ENCODE measurements at places on chromosomes 13 and 19.

DNA sequence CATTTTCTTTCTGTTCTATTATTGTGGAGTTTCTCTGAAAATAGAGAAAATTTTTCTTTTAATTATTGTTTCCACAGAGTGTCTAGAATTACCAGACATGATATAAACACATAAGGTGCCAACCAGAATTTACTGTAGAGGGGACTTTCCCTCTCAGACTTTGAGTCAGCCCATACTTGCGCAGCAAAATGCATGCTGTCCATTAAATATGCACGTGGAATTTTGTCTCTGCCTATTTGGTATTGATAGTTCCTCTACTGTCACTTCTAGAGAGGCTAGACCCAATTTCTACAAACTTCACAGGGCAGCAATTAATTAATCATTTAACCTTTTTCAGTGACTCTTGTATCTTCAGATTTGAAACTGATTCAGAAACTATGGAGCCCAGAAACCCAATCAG is 8.9 kb downstream of the ZNF93 start:
- no peak for DNase-seq

GRCh38 chr13:108270442-108270841 is 924 bp downstream of the TNFSF13B start:
- no peak for DNase-seq

DNA sequence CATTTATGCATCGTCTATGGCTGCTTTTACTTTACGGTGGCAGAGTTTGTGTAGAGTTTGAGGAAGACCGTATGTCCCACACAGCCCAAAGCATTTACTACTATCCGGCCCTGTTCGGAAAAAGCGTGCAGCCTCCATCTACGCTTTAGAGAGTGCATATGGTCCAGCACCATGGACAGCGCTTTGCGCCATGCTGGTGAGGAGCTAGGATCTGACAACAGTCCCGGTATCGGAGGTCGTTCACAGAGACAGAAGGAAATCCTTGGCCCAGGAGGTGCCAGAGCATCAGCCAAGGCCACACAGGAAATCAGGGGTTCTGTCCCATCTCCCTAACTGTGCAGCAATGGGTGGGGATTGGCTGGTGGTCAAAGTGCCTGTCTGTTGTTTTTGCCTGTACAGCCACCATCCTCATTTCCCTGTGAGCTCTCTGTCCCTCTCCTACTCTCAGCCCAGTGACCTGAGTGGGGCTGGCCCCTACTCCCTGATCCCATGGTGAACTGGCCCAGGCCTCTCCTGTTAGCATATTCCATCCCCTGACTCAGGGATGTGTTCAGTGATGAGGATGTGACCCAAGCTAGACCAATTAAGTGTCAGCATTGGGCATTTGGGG is 16.2 kb upstream of the PRODH2 start:
- peak; percentile 15 for DNase-seq

GRCh38 chr19:30056580-30056979 is 114.5 kb downstream of the URI1 start:
- no peak for DNase-seq

DNA sequence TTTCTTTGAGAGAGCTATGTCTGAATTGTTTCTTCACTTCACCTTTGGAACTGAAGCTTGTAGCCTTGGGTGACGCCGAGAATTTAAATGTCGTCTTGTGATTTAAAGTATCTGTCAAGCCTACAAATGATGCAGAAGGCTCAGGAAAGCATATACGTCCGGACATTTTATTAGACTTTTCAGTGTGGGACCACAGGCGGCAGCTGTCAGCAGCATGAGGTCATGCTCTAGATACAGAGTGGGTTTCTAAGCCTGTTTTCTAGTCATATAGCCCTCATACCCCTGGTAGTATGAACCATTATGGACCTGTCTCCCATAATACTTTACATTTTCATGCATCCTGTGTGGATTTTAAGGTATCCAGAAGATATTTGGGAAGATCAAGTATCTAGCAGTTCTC is 212.3 kb downstream of the ATP8A2 start:
- DNase-seq: no peak

- DNase-seq: no peak
Measured at GRCh38 chr13:110916301-110917142, 1.7 kb upstream of the ANKRD10 start.

- no peak for DNase-seq
Measured at GRCh38 chr13:74406420-74406819, 272.2 kb upstream of the KLF12 start.

- no peak for DNase-seq
Measured at GRCh38 chr13:114000151-114001040, 26.5 kb upstream of the C13orf46 start.
